ENCODE measurements at places on chromosomes 5 and 9. TPM values are rescaled to one million over a fixed set of nuclear protein-coding genes. Genes with fewer than 3 reads are reported as not detected.

- DNase-seq = no peak
Observed at GRCh38 chr5:75951158-75951557, 132.0 kb upstream of the SV2C start.

The GPX8 gene
- not detected for total RNA-seq

DNA sequence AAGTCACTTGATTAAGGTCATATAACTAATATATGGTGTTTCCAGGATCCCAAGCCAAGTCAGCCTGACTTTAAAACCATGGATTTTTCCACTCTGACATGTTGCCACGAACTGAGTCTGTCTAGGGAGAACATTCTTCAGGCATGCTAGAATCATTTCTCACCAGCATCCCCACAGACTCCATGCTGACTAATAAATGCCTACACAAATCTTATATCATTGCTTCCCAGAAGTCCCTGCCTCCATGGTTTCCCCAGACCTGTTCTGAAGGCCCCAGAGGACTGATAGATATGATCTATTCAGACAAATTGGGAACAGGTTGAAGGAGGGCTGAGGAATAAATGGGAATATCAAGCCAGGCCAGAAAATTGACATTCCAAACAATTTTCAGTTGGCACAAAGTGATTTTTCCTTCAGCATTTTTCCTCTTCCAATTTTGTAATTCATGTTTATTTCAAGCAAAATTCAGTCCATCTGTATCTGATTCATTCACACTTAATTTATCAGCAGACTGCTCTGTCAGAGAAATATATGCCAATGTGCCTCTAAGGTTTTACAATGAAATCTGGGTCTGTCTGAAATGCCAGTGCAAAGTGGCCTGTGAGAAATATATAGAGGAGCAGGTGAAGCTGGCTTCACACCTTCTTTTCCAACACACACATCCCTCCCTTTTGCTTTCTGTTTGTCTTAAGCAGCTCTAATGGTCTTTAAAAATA, 413.6 kb upstream of the TNC start:
- DNase-seq = no peak

The CD72 gene
- 4.5 TPM for total RNA-seq

The ARL10 gene
- total RNA-seq = 3.9 TPM
